ENCODE measurements at places on chromosomes 2 and 18.
A peak's percentile ranks its signal among the peaks of the same experiment; 100 is the strongest.

GRCh38 chr2:201661366-201661765, 18.1 kb upstream of the TMEM237 start:
- no peak for DNase-seq

DNA sequence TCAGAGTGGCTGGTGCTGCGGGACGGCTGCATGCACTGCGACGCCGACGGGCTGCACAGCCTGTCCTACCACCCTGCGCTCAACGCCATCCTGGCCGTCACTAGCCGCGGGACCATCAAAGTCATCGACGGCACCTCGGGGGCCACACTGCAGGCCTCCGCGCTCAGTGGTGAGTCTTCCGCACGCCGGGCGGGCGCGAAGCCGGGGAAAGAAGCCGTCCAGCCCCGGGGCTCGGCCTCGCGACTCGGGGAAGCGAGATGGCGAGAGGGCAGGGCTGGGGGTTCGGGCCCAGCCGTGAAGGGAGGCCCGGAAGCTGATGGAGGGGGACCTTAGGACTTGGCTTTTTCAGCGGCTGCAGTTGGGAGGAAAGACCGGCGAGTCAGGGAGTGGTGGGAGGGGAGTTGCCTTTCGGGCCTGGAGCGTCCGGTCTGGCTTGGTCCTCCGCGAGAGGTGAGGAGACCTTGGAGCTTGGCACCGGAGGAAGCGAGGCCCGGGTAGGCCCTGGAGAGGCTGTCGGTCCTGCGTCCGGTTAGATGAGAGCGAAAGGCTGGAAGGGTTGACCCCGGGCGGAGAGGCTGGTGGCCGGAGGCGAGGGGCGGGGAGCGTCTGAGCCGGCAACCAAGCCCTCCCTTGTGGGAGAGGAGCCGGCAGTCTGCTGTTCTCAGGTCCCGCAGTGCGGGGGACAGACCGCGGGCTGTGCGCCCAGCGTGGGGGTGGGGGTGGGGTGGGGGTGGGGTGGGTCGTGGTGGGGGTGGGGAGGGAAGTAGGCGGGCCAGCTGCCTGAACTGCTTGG, 691 bp downstream of the BIRC6 start:
- peak; percentile 31 for DNase-seq

GRCh38 chr18:32707147-32707546, 65.7 kb downstream of the KLHL14 start:
- no peak for DNase-seq

- no peak for DNase-seq
These were observed 915.1 kb upstream of the FSHR start for GRCh38 chr2:50069454-50069853.

GRCh38 chr18:55857956-55858355, 270.0 kb upstream of the TCF4 start:
- DNase-seq, result no peak

DNA sequence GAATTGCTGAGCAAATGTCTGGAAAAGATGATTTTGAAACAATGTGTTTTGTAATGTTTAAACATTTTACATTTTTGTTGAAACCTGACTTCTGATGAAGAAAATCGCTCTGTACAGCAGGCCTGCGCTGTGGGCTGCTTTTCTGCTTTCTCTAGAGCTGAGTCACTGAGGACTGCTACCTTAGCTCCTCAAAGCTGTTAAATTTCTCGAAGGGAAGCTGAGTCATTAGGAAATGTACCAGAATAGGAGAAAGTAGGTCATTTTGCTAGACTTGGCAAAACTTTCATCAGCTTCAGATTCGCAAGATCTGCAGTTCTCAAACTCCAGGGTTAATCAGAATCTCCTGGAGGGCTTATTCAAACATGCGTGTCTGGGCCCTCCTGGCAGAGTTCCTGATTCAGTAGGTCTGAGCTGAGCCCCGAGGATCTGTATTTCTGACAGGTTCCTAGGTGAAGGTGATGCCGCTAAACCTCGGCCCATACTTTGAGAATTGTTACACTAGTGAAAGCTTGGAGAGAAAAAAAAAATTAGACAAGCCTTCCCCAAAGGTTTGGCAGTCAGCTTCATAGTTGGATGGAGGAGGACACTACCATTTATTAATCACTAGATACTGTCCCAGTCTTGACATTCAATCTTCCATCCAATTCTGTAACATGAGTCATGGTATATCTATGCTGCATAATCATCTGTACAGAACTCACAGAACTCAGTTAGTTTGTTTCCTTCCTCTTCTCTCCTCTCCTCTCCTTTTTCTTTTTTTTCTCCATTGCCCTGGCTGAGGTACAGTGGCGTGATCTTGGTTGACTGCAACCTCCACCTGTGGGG, 297.6 kb downstream of the PARD3B start:
- DNase-seq, result peak; percentile 72

- DNase-seq, result no peak
These were observed 113.4 kb upstream of the MCFD2 start for GRCh38 chr2:47028846-47029560.

- DNase-seq, result no peak
These were observed 6.1 kb upstream of the DAW1 start for GRCh38 chr2:227865291-227865690.

Measured in urothelium cell line (cell line).